ENCODE measurements at places on chromosomes 3 and 15.

DNA sequence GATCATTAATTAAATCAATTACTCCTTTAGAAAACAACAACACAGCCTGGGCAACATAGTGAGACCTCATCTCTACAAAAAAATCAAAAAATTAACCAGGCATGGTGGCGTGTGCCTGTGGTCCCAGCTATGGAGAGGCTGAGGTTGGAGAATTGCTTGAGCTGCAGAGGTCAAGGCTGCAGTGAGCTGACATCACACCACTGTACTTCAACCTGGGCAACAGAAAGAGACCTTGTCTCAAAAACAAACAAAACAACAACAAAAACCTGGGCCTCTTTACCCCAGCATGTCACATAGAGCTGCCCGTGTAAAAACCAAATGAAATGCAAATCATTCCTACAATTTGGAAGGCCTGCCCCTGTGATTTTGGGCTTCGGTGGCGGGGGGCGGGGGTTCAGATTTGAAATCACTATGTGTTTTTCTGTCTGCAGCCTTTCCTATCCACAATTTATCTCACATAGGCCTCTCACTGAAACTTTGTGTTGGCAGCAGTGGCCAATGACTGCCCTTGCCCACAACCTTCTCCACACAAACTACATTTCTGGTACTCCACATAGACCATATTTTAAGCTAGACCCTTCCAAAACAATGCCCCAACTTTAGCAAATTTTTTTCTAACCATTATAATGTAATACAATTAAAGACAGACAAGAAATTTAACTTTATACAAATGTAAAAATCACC is 6.5 kb downstream of the ADAM10 start:
- DNase-seq: no peak

DNA sequence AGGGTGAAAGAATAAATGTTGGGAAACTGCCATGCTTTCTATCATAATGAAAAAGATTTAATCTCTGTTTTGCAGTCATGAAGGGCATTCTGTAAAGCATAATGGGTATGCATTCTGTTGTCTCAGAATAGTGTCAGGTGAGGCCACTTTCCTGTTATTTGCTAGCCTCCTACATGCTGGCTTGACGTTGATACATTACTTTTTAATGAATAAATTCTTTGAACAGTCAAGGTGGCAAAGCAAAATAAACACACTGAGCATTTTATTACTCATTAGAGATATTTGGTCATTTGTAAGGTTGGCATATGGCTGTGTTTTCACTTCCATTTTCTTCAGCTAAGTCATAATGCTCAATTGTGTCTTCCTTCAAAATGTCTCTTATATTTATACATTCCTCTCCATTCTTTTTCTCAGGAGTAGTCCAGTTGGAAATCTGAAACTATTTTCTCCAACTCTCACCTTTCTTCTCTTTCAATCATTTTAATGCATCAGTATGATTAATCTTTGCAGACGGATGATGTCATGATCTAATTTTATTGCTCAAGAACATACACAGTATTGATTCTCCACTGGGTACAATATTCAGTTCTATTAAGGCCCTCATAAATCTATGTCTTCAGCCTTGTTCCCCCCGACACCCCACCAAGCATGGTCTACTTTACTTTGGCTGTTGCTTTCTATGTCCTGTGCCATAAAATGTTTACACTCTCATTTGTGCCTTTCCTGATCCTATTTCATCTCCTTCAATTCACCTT is 290.7 kb downstream of the GBE1 start:
- no peak for DNase-seq

- DNase-seq: peak; percentile 66
Measured at GRCh38 chr3:159902546-159903314, 85.9 kb upstream of the IL12A start.

GRCh38 chr3:110487840-110488239 is 583.8 kb upstream of the NECTIN3 start:
- no peak for DNase-seq
